ENCODE measurements at places on chromosomes 12 and 14. TPM values are rescaled to one million over a fixed set of nuclear protein-coding genes. Genes with fewer than 3 reads are reported as not detected.

The SLC10A1 gene
- total RNA-seq, result not detected

The AQP2 gene
- total RNA-seq, result not detected

The SMCO3 gene
- not detected for total RNA-seq

The PTHLH gene
- total RNA-seq, result not detected

The B4GALNT1 gene
- 0.68 TPM for total RNA-seq

The SYNDIG1L gene
- total RNA-seq, result not detected

The SDR9C7 gene
- total RNA-seq, result not detected

The ACOT6 gene
- not detected for total RNA-seq

The PRIMA1 gene
- 3.3 TPM for total RNA-seq

The LRRC10 gene
- total RNA-seq, result not detected

The FGFR1OP2 gene
- total RNA-seq, result 33.7 TPM

The DDN gene
- total RNA-seq, result not detected

The GPRC5A gene
- 106 TPM for total RNA-seq

The ABCC9 gene
- 9.4 TPM for total RNA-seq

The FAM234B gene
- total RNA-seq, result 0.60 TPM

The DLK1 gene
- total RNA-seq, result not detected

The SRSF5 gene
- 557 TPM for total RNA-seq

The PABPN1 gene
- 149 TPM for total RNA-seq

The SLC39A5 gene
- total RNA-seq, result 265 TPM

The TAS2R10 gene
- not detected for total RNA-seq

The TOMM20L gene
- not detected for total RNA-seq

Measured in transverse colon (tissue), 4 donors.